ENCODE measurements at places on chromosomes 6 and 20. TPM values are rescaled to one million over a fixed set of nuclear protein-coding genes. Genes with fewer than 3 reads are reported as not detected.

DNA sequence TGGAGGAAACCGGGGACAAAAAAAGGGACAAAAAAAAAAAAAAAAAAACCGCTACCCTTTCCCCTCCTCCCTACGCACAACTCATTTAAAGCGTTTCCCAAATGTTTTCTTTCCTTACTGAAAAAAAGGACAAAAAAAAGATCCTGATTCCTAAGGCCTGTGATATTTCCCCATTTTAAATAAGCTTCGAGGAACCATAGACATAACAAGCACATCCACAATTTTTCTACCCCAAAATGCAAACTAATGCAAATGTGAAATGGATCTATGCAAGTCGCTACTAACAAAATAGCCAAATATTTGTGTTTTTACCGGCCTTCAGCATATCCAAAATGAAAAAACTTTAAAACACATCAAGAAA is 1.4 kb upstream of the ZNF217 start:
- peak overlapping the region; percentile 60 for H3K4me3 ChIP-seq
- H3K27me3 ChIP-seq = no peaks in the 10 kb centered on the region
- no peak for DNase-seq
- no peaks in the 10 kb centered on the region for H3K36me3 ChIP-seq
- peak overlapping the region; percentile 93 for H3K27ac ChIP-seq

GRCh38 chr6:136228814-136229213 is 21.3 kb downstream of the MTFR2 start:
- no peak overlapping the region for H3K4me3 ChIP-seq
- H3K4me1 ChIP-seq = peaks cover 11% of the 10 kb centered on the region

- no peaks in the 10 kb centered on the region for H3K4me1 ChIP-seq
- H3K27me3 ChIP-seq = no peaks in the 10 kb centered on the region
- no peak overlapping the region for H3K4me3 ChIP-seq
- peak; percentile 23 for DNase-seq
These were observed 84.8 kb downstream of the TTLL2 start for GRCh38 chr6:167409694-167410093.

- no peaks in the 10 kb centered on the region for H3K36me3 ChIP-seq
- no peak overlapping the region for H3K4me3 ChIP-seq
- H3K27ac ChIP-seq = no peak overlapping the region
- H3K27me3 ChIP-seq = no peaks in the 10 kb centered on the region
- H3K4me1 ChIP-seq = no peaks in the 10 kb centered on the region
These were observed 240.4 kb downstream of the MYLK4 start for GRCh38 chr6:2510316-2510715.

DNA sequence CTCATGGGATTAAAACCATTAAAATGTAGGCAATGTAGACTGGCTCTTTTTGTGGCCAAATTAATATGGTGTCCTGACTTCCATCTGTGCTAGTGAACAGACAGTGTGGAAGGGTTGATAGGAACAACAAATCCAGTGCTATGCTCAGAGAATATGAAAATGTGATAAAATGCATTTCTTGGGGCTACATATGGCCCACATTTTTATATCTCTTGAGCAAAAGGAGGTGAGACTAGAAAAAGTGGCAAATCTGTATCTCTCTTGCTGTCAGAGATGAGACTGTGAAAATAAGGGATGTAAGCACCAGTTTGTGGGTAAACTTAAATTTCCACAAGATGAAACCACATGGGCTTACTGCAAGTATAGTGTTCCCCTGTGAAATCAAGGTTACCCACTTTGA is 162.1 kb downstream of the PHF3 start:
- no peak overlapping the region for H3K27ac ChIP-seq
- no peak for DNase-seq
- H3K36me3 ChIP-seq = no peaks in the 10 kb centered on the region
- peaks cover 12% of the 10 kb centered on the region for H3K4me1 ChIP-seq
- no peak overlapping the region for H3K4me3 ChIP-seq

DNA sequence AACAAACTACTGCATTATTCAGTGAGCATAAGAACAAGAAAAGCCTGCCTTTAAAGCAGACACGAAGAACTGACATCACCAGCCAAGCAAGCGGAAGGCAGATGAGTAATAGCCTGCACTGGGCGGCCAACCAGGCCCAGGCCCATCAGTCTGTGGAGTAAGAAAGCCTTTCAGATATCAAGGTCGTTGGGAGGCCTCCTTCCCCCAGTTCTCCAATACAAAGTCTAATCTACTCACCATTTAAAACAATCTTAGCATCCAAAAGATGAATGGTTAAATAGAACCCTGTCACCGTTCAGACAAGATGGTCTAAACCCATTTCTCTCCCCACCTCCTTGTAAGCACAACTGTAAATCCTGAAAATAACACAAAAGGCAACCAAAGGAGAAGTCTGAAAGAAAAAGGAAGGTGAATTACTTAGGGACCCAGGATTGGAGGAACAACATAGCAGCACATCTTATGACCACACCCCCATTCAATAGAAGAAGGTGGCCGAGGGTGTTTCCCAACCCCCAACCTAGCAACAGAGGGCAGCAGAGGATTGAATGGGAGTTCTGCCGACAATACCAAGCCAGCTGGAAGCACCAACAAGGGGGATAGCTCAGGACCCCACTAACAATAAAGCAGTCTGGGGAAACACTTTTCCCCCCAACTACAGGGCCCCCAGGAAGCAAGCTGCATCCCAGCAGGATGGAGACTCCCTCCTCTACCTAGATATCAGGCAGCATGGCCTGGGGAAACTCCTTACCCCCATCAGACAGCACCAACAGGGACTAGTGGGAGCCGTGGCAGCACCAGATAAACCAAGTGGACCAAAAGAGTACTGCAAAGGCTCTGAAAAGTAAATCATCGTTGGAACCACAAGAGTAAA is 67.9 kb downstream of the ZHX3 start:
- H3K27me3 ChIP-seq = no peaks in the 10 kb centered on the region
- DNase-seq = peak; percentile 46
- H3K4me3 ChIP-seq = no peak overlapping the region
- no peaks in the 10 kb centered on the region for H3K36me3 ChIP-seq
- peak overlapping the region; percentile 10 for H3K27ac ChIP-seq
- no peaks in the 10 kb centered on the region for H3K4me1 ChIP-seq

- DNase-seq = no peak
- H3K27me3 ChIP-seq = no peaks in the 10 kb centered on the region
- no peaks in the 10 kb centered on the region for H3K36me3 ChIP-seq
- H3K27ac ChIP-seq = no peak overlapping the region
- no peak overlapping the region for H3K4me3 ChIP-seq
These were observed 89.3 kb upstream of the AHI1 start for GRCh38 chr6:135586844-135587243.

GRCh38 chr20:3759316-3759823 is 8.2 kb downstream of the ADISSP start:
- DNase-seq = no peak
- no peaks in the 10 kb centered on the region for H3K36me3 ChIP-seq
- no peaks in the 10 kb centered on the region for H3K27me3 ChIP-seq
- H3K4me3 ChIP-seq = no peak overlapping the region
- no peak overlapping the region for H3K27ac ChIP-seq

- no peak overlapping the region for H3K27ac ChIP-seq
- DNase-seq = no peak
- no peaks in the 10 kb centered on the region for H3K27me3 ChIP-seq
These were observed 80.8 kb upstream of the FUCA2 start for GRCh38 chr6:143592335-143592734.

DNA sequence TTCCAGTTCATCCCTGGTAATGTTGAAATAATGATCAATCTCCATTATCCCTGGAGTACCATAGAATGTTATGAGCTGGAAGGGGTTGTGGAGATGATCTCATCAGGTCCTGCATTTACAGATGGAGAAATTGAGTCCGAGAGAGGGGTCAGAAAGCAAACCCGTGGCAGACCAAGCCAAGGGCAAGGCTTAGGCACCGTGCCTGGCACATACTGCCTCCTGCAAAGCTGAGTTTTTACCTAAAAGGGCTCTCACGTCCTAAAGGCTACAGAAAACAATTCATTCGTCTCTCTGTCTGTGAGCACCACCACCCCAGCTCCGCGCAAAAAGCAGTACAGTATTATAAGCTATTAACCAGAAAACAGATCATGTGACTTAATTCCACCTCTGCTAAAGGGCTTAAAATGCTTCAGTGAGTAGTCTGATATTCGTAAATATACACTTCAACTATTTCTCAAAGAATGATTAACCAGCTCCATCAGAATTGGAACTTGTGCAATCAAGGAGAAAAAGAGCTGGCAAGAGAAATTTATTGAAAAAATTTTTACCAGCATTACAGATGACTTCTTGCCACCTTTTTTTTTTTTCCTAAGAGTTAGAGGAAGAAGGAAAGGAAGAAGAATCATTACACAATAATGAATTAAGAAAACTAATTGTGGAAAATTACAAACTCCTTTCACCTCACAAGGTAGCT is 3.4 kb upstream of the PARD6B start:
- DNase-seq = no peak
- peak overlapping the region; percentile 81 for H3K27ac ChIP-seq
- H3K27me3 ChIP-seq = no peaks in the 10 kb centered on the region
- H3K4me1 ChIP-seq = no peaks in the 10 kb centered on the region

DNA sequence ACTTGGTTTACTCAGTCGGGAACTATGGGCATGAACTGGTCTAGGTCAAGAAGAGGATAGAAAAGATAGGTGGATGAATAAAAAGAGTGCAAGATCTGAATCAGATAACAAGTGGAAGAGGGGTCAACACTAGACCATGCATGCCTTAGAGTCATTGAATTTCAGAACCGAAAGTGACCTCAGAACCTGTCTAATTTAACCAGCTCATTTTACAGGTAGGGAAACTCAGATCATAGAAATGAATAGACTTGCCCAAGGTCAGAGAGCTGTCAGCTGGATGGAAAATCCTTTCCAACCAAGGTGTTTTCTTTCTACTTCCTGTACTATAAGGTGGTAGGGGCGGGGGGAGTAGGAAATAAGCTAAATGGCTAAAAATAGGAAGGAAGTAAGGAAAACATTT is 121.4 kb upstream of the ADGRF1 start:
- no peak for DNase-seq
- no peaks in the 10 kb centered on the region for H3K4me1 ChIP-seq
- H3K36me3 ChIP-seq = no peaks in the 10 kb centered on the region

GRCh38 chr6:118706702-118707101 is 55.3 kb upstream of the CEP85L start:
- no peak for DNase-seq
- no peaks in the 10 kb centered on the region for H3K27me3 ChIP-seq
- no peaks in the 10 kb centered on the region for H3K36me3 ChIP-seq
- H3K4me1 ChIP-seq = no peaks in the 10 kb centered on the region

DNA sequence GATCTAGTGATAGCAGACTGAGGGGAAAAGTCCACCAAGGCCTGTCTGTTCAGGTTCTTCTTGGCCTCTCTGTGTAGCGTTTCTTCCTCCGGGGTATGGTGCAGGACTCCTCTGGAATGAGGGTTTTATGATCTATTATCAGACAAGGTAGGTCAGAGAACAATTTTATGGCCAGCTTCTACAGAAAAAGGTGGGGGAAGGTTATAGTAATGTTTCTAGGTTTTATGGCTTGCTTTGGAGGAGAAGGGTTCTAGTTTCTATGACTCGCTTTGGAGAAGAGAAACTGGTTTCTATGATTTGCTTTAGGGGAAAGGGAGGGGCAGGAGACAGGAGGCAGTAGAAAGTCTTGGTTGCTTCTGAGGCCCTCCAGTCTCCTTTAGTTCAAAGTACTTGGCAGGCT is 144.8 kb upstream of the LAMA2 start:
- no peaks in the 10 kb centered on the region for H3K36me3 ChIP-seq
- no peak overlapping the region for H3K27ac ChIP-seq
- no peak for DNase-seq
- H3K4me3 ChIP-seq = no peak overlapping the region
- H3K27me3 ChIP-seq = no peaks in the 10 kb centered on the region

GRCh38 chr20:46416839-46417238 is 10.4 kb upstream of the ELMO2 start:
- no peak overlapping the region for H3K27ac ChIP-seq
- H3K4me3 ChIP-seq = no peak overlapping the region
- DNase-seq = no peak
- H3K36me3 ChIP-seq = no peaks in the 10 kb centered on the region

- no peaks in the 10 kb centered on the region for H3K27me3 ChIP-seq
- H3K4me1 ChIP-seq = no peaks in the 10 kb centered on the region
- peaks cover 5% of the 10 kb centered on the region for H3K36me3 ChIP-seq
- DNase-seq = no peak
These were observed 23.1 kb downstream of the ALDH5A1 start for GRCh38 chr6:24517659-24518543.

GRCh38 chr6:111503194-111503593 is 20.2 kb upstream of the REV3L start:
- H3K27ac ChIP-seq = no peak overlapping the region
- H3K4me1 ChIP-seq = no peaks in the 10 kb centered on the region
- no peaks in the 10 kb centered on the region for H3K36me3 ChIP-seq

DNA sequence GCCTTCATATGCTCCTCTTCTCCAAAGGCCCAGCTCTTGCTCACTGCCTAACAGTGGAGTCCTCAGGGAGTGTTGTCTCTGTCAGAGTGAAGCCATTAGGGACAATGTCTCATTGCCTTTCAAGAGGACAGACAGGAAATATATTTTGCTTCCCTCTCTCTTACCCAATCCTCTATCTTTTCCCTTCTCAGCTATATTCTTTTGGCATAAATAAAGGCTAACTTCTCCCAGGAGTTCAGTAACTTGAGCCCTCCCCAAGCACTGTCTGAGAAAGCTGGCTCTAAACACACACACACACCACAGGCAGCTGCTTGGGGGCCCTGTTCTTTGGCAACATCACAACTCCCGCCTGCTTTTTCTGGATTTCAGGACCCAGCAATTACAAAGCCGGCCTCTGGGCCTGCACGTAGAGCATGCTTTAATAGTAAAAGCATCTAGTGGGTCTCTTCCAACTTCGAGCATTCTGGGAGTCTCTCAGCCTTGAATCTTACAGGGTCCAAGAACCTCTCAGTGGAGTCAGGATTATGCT is 34.7 kb upstream of the LAMA4 start:
- no peaks in the 10 kb centered on the region for H3K36me3 ChIP-seq
- no peak for DNase-seq
- no peaks in the 10 kb centered on the region for H3K4me1 ChIP-seq

DNA sequence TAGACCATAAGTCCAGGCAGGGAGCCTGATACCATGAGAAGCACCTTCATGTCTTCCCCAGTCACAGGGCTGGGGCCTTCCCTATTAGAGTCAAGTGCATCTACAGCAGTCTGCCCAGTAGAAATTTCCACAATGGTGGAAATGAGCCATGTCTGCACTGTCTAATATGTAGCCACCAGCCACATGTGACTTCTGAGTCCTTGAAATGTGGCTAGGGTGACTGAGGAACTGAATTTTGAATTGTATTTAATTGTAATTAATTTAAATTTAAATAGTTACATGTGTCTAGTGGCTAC is 300.2 kb downstream of the CLIC5 start:
- DNase-seq = no peak
- no peaks in the 10 kb centered on the region for H3K36me3 ChIP-seq
- no peaks in the 10 kb centered on the region for H3K4me1 ChIP-seq
- H3K4me3 ChIP-seq = no peak overlapping the region
- H3K27ac ChIP-seq = no peak overlapping the region
- no peaks in the 10 kb centered on the region for H3K27me3 ChIP-seq

GLP1R gene
- total RNA-seq = not detected

OPRL1 gene
- 0.25 TPM for total RNA-seq

ID4 gene
- 2.0 TPM for total RNA-seq

CRISP2 gene
- total RNA-seq = not detected

ATP6V1G2 gene
- total RNA-seq = not detected

DAAM2 gene
- total RNA-seq = 1.6 TPM

TAGAP gene
- 0.67 TPM for total RNA-seq

FOXS1 gene
- 0.31 TPM for total RNA-seq

HDDC2 gene
- total RNA-seq = 10.5 TPM

OR12D3 gene
- not detected for total RNA-seq

GID8 gene
- 14.0 TPM for total RNA-seq

SMOC2 gene
- 1.8 TPM for total RNA-seq

All from right lobe of liver (tissue), 6 donors.